ENCODE measurements at places on chromosomes 1 and 21.

GRCh38 chr1:5720936-5721335 lies 271.3 kb downstream of the NPHP4 start:
- no peak for DNase-seq

GRCh38 chr1:39507230-39507928 lies 15.9 kb downstream of the BMP8A start:
- peak; percentile 43 for DNase-seq

- DNase-seq = no peak
Measured at GRCh38 chr21:42102076-42102475, 31.0 kb downstream of the UMODL1 start.

DNA sequence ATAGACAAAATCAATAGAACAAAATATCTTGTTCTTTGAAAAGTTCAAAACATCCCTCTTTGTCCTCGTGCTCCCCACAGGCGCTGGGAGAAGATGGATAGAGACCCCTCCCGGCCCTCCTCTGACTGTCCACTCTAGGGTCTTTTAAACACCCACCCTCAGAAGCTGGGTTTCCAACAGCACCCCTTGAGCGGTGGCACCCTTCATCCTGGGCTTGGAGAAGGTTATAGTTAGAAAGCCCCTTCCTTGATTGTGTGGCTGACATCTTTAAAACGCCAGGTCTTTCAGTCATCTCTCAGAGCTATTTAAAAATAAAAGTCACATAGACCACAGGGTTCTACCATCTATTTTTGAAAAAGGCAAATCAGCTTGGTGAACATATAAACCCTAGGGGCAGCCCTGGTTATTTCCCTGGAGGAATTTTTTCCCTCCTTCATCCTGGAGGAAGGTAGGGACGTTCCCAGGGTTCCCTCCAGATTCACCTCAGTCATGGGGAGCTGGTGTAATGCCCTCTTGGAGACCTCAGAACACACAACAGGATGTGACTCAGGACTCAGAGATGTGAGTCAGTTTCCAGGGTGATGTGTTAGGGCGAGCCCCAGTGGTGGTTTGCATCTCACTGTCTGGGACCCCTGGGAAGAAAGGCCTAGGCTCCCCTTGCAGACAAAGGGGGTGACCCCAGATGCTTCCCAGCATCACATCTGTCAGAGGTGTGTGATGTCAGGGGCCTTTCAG lies 138.5 kb downstream of the CLIC6 start:
- no peak for DNase-seq

DNA sequence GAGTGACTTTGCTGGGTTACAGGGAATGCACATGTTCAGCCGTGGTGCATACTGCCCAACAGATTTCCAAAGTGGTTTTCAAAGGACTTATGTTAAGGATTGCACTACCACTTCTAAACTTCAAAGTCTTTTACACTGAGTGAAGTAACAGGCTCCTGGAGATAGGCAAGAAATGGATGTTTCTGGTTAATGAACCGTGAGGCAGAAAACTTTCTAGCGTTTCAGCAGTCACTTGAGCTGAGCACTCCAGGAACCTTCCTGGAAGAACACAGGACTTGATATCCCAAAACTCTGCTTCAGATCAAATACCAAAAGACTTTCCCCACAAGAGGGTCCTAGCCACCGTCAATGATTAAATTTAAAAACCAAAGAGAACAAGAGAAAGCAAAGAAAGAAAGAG lies 74.3 kb upstream of the ATP1A1 start:
- no peak for DNase-seq

GRCh38 chr1:104906141-104906540 lies 1156.4 kb downstream of the AMY1C start:
- DNase-seq = no peak

GRCh38 chr1:22133931-22134324 lies 9.0 kb downstream of the WNT4 start:
- no peak for DNase-seq

All from glutamatergic neuron (in vitro differentiated cells).